ENCODE measurements at places on chromosomes 7 and 10.

GRCh38 chr10:47454780-47455058 lies 29.2 kb downstream of the ANXA8 start:
- no peak for DNase-seq

- no peak for DNase-seq
Measured at GRCh38 chr10:75708060-75708459, 276.6 kb downstream of the LRMDA start.

DNA sequence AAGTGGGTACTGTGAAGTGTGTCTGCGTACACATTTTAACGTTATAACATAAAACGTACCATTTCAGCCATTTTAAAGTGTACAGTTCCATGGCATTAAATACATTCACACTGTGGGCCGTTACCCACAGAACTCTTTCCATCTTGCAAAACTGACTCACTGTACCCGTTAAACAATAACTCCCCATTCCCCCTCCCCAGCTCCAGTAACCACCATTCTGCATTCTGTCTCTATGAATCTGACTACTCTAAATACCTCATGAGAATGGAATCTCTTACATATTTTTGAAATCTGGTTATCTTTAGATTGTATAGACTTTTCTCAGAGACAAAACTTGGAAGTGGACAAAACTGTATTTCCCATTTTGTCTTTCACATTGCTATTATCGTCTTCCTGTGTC lies 9.3 kb downstream of the ARL3 start:
- no peak for DNase-seq

- DNase-seq: no peak
Measured at GRCh38 chr10:118790058-118790457, 35.3 kb upstream of the CACUL1 start.

GRCh38 chr7:140674899-140675701 lies 2.4 kb downstream of the ADCK2 start:
- no peak for DNase-seq

DNA sequence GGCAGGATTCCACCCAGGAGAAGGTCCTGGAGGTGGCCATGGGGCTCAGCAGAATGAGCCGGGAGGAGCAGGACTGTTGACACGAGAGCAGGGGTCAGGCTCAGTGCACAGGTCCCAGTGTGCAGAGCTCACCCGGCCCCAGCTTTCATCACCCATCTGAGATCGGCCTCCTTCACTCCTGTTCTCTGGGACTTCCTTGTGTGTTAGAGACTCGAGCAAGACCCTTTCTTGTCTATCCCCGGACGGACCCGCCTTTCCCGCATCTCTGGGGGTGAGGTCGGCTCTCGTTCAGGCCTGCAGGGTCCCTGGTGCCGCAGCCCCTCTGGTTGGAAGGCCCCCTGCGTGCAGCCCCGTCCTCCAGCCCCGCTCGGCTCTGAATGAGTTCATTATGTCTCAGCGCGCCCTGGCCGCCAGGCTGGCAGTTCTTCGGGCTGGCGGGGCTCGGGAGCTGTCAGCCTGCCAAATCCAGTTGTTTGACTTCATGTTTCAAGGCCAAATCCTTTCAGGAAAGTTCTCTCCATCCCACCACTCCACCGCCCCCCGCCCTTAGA lies 127.9 kb downstream of the LHPP start:
- no peak for DNase-seq

GRCh38 chr7:37352974-37353948 lies 95.4 kb downstream of the ELMO1 start:
- DNase-seq: peak; percentile 80

DNA sequence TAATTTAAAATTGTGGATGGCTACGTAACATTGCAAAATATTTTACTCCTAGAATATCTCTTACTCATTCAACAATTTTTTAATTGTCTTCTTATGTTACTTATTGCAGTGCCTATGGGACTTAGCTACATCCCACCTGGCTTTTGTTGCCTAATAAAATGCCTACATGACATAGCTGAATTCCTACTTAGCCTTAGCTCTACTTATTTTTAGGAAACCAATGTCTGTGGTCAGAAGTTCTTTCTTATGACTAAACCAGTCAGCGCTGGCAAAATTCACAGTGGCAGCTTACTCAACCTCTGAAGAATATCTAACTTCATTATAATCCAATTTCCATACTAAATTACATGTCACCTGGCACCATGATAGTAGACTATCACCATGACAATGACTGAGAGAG lies 1612.4 kb upstream of the LRRTM3 start:
- DNase-seq: no peak

- no peak for DNase-seq
Measured at GRCh38 chr7:21773326-21773725, 172.4 kb downstream of the CDCA7L start.

DNA sequence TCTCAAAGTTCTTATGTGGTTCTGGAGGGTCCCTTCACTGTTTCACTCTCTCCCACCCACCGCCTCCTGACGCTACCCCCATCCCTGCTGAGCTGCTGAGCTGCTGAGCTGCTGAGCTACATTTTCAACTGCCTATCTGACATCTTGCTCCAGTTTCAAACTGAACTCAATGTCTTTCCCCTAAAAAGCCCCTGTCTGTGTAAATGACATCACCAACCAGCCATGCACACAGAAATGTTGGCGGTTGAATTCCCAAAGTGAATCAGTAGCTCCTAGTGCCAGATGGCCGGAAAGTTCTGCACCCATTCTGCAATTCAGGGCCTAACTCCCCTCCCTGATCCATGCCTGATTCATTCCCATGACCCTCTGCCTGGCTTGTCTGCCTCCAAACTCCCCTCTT lies 71.2 kb downstream of the WNT2 start:
- no peak for DNase-seq

- no peak for DNase-seq
Measured at GRCh38 chr7:37391791-37392672, 56.6 kb downstream of the ELMO1 start.
